ENCODE measurements at places on chromosomes 5 and 9.

- no peak for DNase-seq
Measured at GRCh38 chr9:129500161-129500862, 120.6 kb downstream of the C9orf50 start.

- no peak for DNase-seq
Measured at GRCh38 chr5:158026304-158027031, 167.5 kb upstream of the CLINT1 start.

DNA sequence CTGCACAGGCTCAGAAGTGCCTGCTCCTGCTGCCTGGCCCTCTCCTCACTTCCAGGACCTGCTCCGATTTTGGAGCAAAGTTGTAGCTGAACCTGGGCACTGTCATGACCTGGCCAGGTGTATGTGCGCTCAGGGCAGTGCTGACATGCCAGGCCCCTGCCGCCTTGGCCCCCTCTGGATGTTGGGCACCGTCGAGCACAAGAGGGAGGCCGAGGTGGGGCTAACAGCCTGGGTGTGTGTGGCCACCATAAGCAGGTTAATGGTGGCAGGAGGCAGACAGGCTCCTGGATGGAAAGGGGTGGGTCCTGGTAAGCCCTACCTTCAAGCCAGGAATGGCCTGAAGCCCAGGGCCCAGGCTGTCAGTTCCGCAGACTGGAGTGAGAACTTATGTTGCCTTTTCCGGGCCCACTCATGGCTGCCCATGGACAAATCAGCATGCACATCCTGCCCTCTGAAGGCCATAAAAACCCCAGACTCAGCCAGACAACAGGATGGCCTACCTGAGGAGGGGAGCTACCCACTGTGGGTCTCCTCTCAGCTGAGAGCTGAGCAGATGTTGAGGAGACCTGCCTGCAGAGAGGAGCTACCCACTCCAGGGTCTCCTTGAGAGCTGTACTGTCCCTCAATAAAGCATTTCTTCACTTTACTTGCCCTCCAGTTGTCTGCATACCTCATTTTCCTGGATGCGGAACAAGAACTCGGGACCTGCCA lies 66.2 kb downstream of the NACC2 start:
- no peak for DNase-seq

GRCh38 chr9:125190361-125190801 lies 778 bp upstream of the PPP6C start:
- no peak for DNase-seq

DNA sequence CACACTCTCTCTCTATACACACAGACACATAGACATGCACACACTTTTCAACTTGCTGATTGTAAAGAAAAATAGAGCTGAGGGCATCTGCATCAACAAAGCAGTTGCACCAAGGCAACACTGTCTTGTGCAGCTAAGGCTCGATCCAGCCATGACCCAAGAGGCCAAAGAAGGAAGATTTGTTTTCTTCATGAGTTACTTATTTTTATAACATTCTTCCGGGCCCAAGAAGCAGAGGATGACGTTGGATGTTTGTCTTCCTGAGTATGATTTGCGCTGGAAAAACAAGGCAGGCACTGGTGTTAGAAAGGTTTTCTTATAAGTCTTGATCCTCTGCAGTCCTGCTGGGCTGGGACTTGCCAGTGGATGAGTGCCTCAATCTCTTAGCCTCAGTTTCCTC lies 344.1 kb downstream of the ADAMTS6 start:
- no peak for DNase-seq

DNA sequence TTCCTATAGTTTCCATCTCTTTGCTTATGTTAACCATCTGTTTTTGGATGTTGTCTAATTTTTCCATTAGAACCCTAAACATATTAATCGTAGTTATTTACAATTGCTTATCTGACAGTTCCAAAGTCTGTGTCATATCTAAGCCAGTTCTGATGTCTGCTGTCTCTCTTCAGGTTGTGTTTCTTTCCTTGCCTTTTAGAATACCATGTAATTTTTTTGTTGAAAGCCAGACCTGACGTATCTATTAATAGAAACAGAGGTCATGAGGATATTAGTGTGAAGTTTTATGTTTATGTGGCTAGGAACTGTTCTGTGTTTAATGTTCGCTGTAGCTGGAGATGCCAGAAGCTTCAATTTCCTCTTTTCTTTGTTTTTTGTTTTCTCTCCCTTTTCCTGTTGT lies 52.2 kb downstream of the ZNF618 start:
- no peak for DNase-seq

- DNase-seq, result no peak
Measured at GRCh38 chr9:127973169-127974000, 7.4 kb downstream of the EEIG1 start.

DNA sequence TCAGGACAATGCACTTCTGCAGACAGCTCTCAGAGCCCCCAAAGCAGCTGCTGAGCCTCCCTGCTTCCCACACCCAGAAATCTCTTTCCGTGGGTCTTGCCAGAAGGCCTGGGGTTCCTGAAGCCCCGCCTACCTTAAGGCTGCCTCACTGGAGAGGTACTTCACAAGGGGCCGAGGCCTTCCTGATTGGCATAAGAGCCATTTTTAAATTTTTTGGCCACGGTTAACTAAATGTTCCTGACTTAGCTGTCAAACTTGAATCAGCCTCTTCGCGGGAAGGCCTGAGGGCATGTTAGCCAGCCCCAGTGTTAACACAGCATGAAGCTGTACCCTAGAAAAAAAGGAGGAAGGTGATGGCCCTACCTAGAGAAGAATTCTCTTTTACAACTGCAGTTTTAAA lies 20.7 kb upstream of the EPB41L4B start:
- DNase-seq, result no peak

DNA sequence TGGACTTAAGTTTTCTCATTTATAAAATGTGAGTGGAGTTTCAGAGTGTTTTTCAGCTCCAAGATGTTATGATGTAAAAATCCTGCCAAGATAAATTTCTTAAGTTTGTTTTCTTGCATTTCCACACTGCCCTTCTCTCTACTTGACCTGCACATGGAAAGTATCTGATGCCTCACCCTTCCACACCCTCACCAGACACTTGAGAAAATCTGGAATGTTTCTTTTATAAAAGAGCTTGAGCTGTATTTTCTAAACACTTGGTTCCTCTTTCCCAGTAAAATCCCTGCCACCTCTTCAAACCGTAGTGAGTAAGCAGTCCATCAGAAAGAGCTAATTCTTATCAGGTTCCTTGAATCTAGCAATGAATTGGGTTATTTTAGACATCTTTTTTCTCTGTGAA lies 42.9 kb downstream of the FOXD1 start:
- no peak for DNase-seq

DNA sequence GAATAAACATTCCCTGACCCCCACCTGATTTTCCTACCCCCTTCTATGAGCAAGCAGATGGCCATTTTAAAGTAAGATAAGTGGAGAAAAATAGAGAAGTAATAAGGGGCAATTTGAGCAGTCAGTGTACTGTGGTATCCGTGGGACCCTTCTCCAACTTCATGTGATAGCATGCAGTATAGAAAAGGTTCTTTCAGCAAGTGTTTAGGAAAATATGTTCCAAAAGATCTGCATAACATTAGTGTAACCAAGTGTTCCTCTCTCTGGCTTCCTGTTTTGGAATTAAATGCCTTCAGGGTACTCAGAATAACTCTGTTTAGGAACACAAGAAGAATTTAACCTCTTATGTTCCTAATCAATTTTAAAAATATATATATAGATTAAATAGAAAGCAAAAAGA lies 134.9 kb downstream of the ATG10 start:
- DNase-seq, result peak; percentile 92

DNA sequence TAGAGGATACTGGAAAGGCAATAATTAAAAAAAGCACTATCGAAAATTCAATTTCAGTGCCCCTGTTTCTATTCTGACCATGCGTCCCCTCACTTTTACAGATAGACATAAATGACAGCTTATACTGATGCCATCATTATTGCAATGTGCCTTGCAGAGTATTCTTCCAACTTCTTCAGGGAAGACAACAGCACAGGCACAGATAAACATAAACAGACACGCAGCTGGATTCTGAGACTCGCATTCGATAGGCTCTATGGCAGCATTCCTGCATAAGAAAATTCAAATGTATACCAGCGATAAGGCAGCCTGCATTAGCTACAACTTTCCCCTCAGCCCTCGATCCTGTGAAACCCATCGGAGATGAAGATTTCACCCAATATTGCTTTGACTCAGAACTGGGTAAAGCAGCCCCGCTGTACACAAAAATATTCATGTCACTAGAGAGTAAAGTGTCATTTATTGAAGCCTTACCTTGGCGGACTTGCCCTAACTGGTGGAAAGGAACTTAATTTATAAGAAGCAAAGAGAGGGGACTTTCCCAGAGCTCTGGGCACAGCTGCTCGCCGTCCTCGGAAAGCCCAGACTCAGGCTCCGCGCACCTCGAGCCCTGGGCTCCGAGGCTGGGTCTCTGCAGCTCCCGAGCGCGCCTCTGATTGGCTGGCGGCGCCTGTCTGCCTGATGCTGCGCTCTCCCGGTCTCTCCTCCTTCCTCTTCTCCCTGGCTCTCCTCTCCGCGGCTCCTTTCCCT lies at the start of gene CDH18:
CDH18 (minus strand) TSS at position 589 of the 750 bp plus-strand sequence. CDS start 149,214 bp downstream, outside the sequence.
- DNase-seq, result no peak

Measured in SK-N-MC (cell line).